ENCODE measurements at places on chromosomes 2 and 18. TPM values are rescaled to one million over a fixed set of nuclear protein-coding genes. Genes with fewer than 3 reads are reported as not detected.

Gene RAB27B
- 3.8 TPM for polyA plus RNA-seq

GRCh38 chr2:70212298-70212932, 21.6 kb upstream of the C2orf42 start:
- H3K36me3 ChIP-seq, result peaks cover 27% of the 10 kb centered on the region
- no peak for DNase-seq
- no peaks in the 10 kb centered on the region for H3K27me3 ChIP-seq
- no peaks in the 10 kb centered on the region for H3K4me1 ChIP-seq
- no peak overlapping the region for H3K27ac ChIP-seq
- no peak overlapping the region for H3K4me3 ChIP-seq

DNA sequence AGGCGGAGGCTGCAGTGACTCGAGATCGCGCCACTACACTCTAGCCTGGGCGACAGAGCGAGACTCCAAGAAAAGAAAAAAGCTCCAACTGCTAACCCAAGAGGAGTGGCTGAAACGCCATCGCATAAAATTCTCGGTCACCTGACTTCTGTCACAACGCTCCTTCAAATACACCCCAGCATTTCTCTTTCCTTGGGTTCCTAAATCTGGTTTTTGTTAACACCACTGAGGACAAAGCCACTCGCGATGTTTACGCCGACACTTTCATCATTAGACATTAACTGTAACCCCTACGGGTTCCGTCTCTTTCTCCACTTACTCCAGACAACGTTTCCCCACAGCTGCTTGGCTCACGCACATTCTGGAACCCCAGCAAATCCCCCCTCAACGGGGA, 679 bp downstream of the CLK1 start:
- peak overlapping the region; percentile 91 for H3K4me3 ChIP-seq
- H3K27me3 ChIP-seq, result no peaks in the 10 kb centered on the region
- peaks cover 10% of the 10 kb centered on the region for H3K36me3 ChIP-seq
- H3K4me1 ChIP-seq, result no peaks in the 10 kb centered on the region
- H3K27ac ChIP-seq, result peak overlapping the region; percentile 98

- H3K27me3 ChIP-seq, result no peaks in the 10 kb centered on the region
- H3K4me3 ChIP-seq, result no peak overlapping the region
- no peak overlapping the region for H3K27ac ChIP-seq
- no peaks in the 10 kb centered on the region for H3K36me3 ChIP-seq
These were observed 30.0 kb downstream of the HAT1 start for GRCh38 chr2:171952276-171952675.

Gene LIMS3
- not detected for polyA plus RNA-seq

DNA sequence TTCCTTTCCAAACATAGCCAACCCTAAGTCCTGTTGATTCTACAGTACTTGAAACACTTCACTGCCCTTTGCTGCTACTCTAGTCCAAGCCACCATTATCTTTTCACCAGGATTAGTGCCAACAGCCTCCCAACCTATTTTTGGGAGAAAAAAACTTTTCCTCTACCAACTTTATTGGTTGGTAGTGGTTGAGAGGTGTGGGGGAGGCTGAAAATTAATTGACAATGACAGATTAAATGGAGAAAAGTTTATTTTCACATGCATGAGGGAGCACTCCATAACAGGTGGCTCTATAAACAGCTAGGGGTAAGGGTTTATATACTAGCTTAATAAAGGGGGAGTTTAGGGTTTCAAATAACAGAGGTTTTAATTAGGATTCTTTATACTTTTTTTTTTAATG, 37.8 kb upstream of the ITPRID2 start:
- no peak overlapping the region for H3K27ac ChIP-seq
- no peaks in the 10 kb centered on the region for H3K36me3 ChIP-seq
- no peaks in the 10 kb centered on the region for H3K4me1 ChIP-seq
- no peak overlapping the region for H3K4me3 ChIP-seq
- H3K27me3 ChIP-seq, result no peaks in the 10 kb centered on the region

Gene MAPRE2
- 14.9 TPM for polyA plus RNA-seq

Gene ACMSD
- not detected for polyA plus RNA-seq

GRCh38 chr2:217459680-217460405, 543.0 kb downstream of the TNS1 start:
- no peaks in the 10 kb centered on the region for H3K36me3 ChIP-seq
- H3K27me3 ChIP-seq, result no peaks in the 10 kb centered on the region
- no peak for DNase-seq
- no peak overlapping the region for H3K27ac ChIP-seq
- H3K4me1 ChIP-seq, result no peaks in the 10 kb centered on the region

GRCh38 chr2:12884713-12885282, 168.1 kb downstream of the TRIB2 start:
- H3K27ac ChIP-seq, result peak overlapping the region; percentile 22
- H3K4me3 ChIP-seq, result no peak overlapping the region
- H3K36me3 ChIP-seq, result no peaks in the 10 kb centered on the region
- DNase-seq, result no peak
- no peaks in the 10 kb centered on the region for H3K27me3 ChIP-seq
- H3K4me1 ChIP-seq, result no peaks in the 10 kb centered on the region

DNA sequence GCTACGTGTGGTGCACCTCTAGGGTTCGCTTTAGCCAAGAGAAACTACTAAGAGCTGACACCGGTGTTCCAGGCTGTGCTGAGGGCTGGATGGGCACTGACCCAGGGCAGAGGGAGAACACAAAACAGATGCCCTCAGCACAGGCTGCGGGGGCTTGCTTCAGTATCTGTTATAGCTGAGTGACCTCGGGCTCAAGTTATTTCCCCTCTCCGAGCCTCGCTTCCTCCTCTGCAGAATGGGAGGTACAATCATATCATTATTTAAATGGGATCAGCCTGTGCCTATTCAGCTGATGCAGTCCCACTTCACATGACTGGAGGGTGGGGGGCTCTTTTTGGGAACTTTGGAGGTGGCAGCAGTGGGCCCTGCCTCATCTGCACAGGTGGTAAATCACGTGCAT, 156.1 kb upstream of the APCDD1 start:
- no peaks in the 10 kb centered on the region for H3K27me3 ChIP-seq
- no peaks in the 10 kb centered on the region for H3K36me3 ChIP-seq
- H3K4me3 ChIP-seq, result no peak overlapping the region
- no peak overlapping the region for H3K27ac ChIP-seq
- no peak for DNase-seq
- no peaks in the 10 kb centered on the region for H3K4me1 ChIP-seq

Gene MOCOS
- 15.2 TPM for polyA plus RNA-seq

DNA sequence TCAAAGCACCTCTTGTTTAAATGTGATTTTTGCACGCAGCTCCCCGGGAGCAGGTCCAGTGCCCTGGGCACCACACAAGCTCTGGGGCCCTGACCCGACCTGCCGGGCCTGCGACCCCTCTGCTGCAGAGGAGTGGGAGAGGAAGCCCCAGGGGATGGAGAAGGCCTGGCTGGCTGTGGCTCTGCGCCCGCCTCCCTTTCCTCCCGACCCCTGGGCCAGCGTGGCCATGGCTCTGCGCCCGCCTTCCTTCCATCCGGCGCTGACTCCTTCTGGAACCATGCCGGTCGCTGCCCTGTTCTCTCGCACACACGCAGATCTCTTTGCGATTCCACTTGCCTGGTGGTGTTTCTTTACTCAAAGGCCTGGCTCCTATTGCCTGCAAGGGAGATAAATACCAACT, 166.5 kb upstream of the SALL3 start:
- H3K4me3 ChIP-seq, result no peak overlapping the region
- no peak overlapping the region for H3K27ac ChIP-seq
- H3K4me1 ChIP-seq, result no peaks in the 10 kb centered on the region
- no peaks in the 10 kb centered on the region for H3K27me3 ChIP-seq
- no peaks in the 10 kb centered on the region for H3K36me3 ChIP-seq
- DNase-seq, result no peak

Gene TBC1D8
- polyA plus RNA-seq, result 113 TPM

DNA sequence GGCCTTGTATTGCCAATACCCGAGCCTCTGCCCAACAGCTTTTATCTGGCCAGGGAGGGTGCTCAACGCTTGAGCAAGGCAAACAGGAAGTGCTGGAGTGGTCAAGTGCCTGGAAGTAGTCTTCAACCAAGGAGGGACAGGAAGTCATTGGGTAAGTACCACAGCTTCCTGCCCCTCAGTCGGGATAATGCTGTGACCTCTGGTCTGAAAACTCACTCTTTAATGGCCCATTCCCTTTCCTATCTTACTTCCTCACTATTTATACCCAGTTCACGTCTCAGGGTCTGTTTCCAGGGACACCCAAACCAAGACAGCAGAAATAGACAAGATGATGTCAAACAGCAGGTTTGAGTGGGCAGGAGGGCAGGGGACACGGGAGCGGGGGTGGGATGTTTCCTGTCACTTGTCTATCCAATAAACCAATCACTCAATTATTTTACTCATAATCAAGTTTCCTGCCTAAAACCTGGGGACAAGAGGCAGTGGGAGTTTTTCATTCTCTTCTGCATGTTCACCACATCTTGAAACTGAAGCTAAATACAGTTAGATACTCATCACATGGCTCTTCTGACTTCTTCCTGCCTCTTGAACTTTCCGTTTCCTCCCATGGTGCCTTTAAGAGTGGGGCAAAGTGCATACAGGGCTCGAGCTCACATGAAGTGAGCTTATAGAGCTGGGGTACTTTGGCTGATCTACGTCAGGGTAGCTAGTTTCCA, 68.9 kb upstream of the CAB39 start:
- H3K4me3 ChIP-seq, result no peak overlapping the region
- H3K27ac ChIP-seq, result peak overlapping the region; percentile 68
- peak; percentile 45 for DNase-seq
- H3K36me3 ChIP-seq, result no peaks in the 10 kb centered on the region

GRCh38 chr18:57631697-57632096, 10.1 kb upstream of the NARS1 start:
- no peak for DNase-seq
- no peaks in the 10 kb centered on the region for H3K27me3 ChIP-seq
- peaks cover 4% of the 10 kb centered on the region for H3K4me1 ChIP-seq
- no peak overlapping the region for H3K4me3 ChIP-seq

Gene RESP18
- not detected for polyA plus RNA-seq

Gene REG3A
- 1,492 TPM for polyA plus RNA-seq

Gene MXD1
- 38.2 TPM for polyA plus RNA-seq

DNA sequence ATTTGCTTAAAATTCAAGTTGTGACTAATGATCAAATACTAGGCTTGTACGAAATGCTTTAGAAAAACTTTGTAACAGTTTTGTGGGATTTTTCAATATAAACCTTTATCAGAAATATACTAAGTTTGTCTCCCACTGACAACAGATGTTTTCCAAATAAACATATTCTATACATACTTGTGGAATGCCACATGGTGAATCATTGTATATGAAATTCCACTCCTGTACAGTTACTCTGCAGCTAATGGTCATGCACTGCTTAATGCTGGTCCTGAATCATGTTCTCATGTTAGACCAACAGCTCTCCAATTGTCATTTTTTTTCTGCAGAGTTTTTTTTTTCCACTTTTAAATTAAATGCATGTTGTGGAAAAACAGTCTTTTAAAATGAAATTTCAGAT, 90.1 kb downstream of the DPP4 start:
- no peaks in the 10 kb centered on the region for H3K36me3 ChIP-seq
- H3K4me1 ChIP-seq, result peaks cover 6% of the 10 kb centered on the region
- no peak overlapping the region for H3K27ac ChIP-seq
- H3K27me3 ChIP-seq, result no peaks in the 10 kb centered on the region
- DNase-seq, result no peak

DNA sequence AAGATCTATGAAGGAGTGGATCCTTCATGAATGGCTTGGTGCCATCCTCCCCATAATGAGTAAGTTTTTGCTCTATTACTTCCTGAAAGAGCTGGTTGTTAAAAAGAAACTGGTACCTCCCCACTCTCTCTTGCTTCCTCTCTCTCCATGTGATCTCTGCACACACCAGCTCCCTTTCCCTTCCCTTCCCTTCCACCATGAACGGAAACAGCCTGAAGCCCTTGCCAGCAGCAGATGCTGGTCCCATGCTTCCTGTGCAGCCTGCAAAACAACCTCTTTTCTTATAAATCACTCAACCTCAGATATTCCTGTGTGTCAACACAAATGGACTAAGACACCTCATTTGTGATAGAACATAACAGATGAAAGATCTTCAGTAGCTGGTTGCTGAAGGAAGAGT, 303.5 kb upstream of the ACVR2A start:
- no peaks in the 10 kb centered on the region for H3K36me3 ChIP-seq
- H3K4me3 ChIP-seq, result no peak overlapping the region
- no peaks in the 10 kb centered on the region for H3K4me1 ChIP-seq
- no peak overlapping the region for H3K27ac ChIP-seq
- DNase-seq, result no peak

GRCh38 chr2:73239776-73240175, 5.7 kb downstream of the CCT7 start:
- H3K4me1 ChIP-seq, result peaks cover 2% of the 10 kb centered on the region
- peaks cover 11% of the 10 kb centered on the region for H3K36me3 ChIP-seq
- no peak overlapping the region for H3K27ac ChIP-seq
- no peaks in the 10 kb centered on the region for H3K27me3 ChIP-seq
- DNase-seq, result no peak

Gene ZSWIM2
- polyA plus RNA-seq, result not detected

GRCh38 chr18:58247363-58247834, 203.4 kb downstream of the NEDD4L start:
- peaks cover 2% of the 10 kb centered on the region for H3K36me3 ChIP-seq
- DNase-seq, result no peak
- no peaks in the 10 kb centered on the region for H3K27me3 ChIP-seq

GRCh38 chr2:120552800-120553481, 182.7 kb upstream of the GLI2 start:
- peak; percentile 87 for DNase-seq
- no peaks in the 10 kb centered on the region for H3K27me3 ChIP-seq
- no peak overlapping the region for H3K4me3 ChIP-seq
- H3K36me3 ChIP-seq, result no peaks in the 10 kb centered on the region
- peaks cover 5% of the 10 kb centered on the region for H3K4me1 ChIP-seq

DNA sequence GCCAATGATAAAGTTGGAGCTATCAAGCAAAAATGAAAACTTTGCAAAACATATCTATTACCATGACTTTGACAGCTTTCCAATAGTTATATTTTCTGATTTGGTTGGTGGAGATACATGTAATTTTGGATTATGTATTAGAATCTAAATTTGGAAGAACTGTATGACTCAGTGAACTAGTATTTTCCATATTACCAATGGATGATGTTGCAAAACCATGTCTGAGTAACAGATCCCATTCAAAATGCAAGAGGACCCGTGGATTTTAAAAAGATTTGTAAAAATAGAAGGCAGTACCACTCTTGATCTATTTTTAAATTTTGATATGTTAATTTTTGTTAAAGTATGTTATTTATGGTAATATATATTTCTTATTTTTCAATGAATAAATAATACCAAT, 83.0 kb downstream of the TAF4B start:
- no peak for DNase-seq
- no peaks in the 10 kb centered on the region for H3K27me3 ChIP-seq
- no peak overlapping the region for H3K27ac ChIP-seq
- no peak overlapping the region for H3K4me3 ChIP-seq

All from small intestine (tissue), 16 donors.